GM23248 (cell line): ENCODE measurements at places on chromosomes 6 and 20. TPM values are rescaled to one million over a fixed set of nuclear protein-coding genes. Genes with fewer than 3 reads are reported as not detected.

- DNase-seq = peak; percentile 27
- H3K27ac ChIP-seq = peak overlapping the region; percentile 61
- H3K4me1 ChIP-seq = peaks cover 47% of the 10 kb centered on the region
- no peaks in the 10 kb centered on the region for H3K36me3 ChIP-seq
Observed at GRCh38 chr6:116568821-116569755, 2.2 kb upstream of the RWDD1 start.

- peak overlapping the region; percentile 88 for H3K4me3 ChIP-seq
- H3K27ac ChIP-seq = peak overlapping the region; percentile 95
- H3K36me3 ChIP-seq = no peaks in the 10 kb centered on the region
Observed at GRCh38 chr20:34302312-34302722, 838 bp downstream of the AHCY start.

DNA sequence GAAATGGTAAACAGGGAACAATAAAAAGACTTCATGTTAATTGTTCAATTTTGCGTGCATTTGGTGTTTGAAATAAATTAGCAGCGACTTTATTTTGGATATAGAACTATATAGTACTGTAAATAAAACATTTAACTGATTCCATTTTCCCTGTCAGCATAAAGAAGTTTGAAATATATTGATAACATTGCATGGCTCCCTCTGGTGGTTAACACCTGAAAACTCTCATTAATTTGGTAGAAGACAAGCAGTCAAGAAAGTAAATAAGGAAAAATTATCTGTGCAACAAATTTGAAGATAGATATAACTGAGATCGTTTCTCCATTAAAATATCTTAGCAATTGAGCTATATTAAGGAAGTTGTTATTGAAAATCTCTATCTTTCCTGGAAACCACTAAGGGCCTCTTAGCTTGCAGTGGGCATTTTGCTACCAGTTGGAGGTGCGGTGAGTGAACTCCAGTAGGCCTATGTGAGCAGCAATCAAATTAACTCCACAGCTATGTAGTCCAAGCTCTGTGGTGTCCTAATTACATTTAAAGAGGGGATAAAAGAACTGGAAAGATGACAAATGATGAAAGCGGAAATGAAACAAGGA lies 435.7 kb upstream of the FKBP1C start:
- no peaks in the 10 kb centered on the region for H3K27me3 ChIP-seq
- H3K27ac ChIP-seq = no peak overlapping the region
- H3K4me3 ChIP-seq = no peak overlapping the region
- peak; percentile 39 for DNase-seq
- no peaks in the 10 kb centered on the region for H3K36me3 ChIP-seq

- no peaks in the 10 kb centered on the region for H3K4me1 ChIP-seq
- H3K4me3 ChIP-seq = no peak overlapping the region
- H3K36me3 ChIP-seq = no peaks in the 10 kb centered on the region
- no peak overlapping the region for H3K27ac ChIP-seq
- DNase-seq = no peak
- no peaks in the 10 kb centered on the region for H3K27me3 ChIP-seq
Observed at GRCh38 chr6:119430805-119431204, 81.2 kb upstream of the MAN1A1 start.

The PLG gene
- not detected in 2 replicates for total RNA-seq

The BLOC1S5 gene
- total RNA-seq = 7.8 and 13.1 TPM in 2 replicates
